ENCODE measurements at places on chromosomes 2 and 18.

DNA sequence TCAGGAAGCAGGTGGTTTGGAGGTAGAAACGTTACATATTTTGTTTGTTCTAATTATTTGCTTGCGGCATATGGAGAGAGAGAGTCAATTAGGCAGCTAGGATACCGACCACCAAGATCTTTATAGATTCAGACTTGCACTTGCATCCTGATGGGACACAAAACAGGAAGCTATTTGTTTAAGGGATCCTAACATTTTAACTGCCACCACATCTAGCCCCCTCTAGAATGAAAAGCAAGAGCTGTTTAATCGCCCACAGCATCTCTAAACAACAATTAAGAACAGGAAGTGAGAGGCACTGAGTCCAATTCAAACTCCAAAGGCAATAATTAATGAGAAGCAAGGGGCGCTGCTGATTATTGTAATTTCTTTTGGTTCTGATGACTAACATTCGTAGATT, 182.0 kb upstream of the LINC00305 start:
- DNase-seq = no peak

GRCh38 chr2:210172219-210172575, 988 bp upstream of the KANSL1L start:
- DNase-seq = no peak

- DNase-seq = no peak
Observed at GRCh38 chr2:186503827-186504606, 18.0 kb downstream of the ZC3H15 start.

DNA sequence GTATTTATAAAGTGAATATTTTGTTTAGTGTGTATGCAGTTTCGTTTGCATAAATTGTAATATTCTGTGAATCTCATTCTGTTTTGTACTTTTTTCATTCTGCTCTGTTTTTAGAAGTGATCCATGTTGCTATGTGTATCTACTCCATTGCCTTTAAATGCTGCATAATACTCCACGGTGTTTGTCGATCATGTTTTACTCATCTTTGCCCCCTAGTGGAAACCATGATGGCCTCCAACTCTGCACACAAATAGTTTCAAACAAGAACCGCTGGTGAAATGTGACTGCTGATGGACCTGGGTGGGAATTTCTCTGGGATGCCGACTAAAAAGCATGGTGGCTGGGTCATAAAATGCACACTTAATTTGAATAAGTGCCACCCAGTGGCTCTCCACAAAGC, 32.0 kb upstream of the SKOR2 start:
- no peak for DNase-seq

GRCh38 chr18:35155398-35156117, 85.3 kb upstream of the ZNF397 start:
- no peak for DNase-seq

DNA sequence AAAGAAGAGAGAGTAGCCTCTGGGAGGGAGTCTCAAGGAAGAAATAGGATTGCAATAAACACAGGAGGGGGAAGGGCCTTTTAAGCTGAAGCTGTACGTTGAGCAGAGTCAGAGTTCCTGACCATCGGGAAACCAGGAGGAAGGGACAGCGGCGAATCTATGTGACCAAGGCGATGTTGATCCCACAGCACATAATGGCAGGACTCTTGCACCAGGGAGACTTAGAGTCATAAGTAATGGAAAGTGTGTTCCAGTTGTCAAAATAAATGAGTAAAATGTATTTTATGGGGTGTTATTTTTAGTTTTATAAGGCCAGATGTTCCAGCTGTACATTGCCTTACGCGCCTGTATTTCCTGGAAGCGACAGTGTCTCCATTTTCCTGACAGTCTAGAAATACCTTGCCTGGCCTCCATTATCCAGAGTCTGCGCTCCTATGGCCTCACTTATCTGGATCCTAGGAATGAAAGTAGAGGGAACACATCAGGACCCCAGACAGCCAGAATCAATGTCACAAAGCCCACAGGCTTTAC, 152.8 kb upstream of the COPS8 start:
- DNase-seq = no peak

- no peak for DNase-seq
Observed at GRCh38 chr2:239523147-239523953, 122.5 kb upstream of the HDAC4 start.

DNA sequence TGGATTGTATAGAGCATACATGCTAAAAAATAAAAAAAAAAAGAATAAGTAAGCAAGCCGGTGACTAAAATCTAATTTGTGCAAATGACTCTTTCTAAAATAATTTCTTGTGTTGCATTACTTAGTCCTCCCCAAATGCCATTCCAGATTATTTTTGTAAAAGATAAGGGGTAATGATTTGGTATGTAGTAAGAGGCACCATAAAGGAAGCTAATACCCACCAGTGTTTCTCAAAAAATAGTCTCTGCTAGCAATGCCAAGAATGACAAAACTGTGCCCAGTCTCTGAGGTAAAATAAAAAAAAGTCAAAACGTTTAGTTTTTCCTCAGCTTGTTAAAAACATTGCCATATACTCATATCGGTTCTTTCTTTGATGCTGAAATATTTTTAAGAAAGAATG, 2.7 kb downstream of the METTL5 start:
- DNase-seq = no peak

- DNase-seq = no peak
Observed at GRCh38 chr18:24052053-24052452, 37.5 kb downstream of the TTC39C start.

GRCh38 chr2:20541651-20542050, 94.8 kb downstream of the RHOB start:
- no peak for DNase-seq

DNA sequence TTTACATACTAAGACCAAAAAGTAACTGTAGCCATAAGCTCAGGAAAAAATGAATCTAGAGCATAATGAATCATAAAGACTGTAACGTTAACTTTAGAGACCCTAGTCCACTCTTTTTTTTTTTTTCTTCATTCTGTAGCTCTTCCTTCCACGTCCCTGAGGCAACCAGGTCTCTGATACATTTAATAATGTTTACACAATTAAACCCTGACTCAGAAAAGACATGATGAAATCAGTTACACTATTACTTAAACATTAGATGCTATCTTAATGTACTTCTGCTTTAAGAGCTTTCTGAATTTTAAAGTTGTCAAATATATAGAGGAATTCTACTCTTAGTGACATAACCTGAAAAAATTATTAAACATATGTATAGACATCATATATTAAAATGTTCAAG, 1121.5 kb upstream of the DDX18 start:
- DNase-seq = no peak

DNA sequence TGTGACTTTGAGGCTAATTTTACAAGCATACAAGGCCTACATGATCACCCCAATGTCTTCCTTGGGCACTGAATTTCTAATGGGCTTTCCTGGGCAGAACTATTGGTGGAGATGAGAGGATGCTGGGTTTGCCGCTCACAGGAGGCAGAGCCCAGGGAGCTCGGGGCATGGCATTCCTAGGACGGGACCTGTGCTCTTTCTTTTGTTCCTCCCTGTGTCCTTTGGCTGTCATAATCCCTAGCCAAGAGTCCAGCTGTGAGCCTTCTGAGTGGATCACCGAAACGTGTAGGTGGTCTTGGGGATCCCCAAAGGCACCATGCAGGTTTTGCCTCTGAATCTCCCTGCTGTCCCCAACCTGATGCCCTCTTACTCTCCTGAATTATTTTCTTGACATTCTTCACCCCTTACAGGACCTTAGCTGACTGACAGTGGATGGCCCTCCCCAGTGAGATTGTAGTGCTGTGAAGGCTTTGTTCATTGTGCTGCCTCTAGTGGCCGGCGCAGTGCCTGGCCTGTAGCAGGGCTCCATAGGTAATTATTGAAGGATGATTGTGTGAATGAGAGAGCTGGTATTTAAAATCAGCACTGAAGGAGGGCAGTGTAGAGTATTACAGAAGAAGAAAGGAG, 221.9 kb downstream of the ZNF407 start:
- no peak for DNase-seq

DNA sequence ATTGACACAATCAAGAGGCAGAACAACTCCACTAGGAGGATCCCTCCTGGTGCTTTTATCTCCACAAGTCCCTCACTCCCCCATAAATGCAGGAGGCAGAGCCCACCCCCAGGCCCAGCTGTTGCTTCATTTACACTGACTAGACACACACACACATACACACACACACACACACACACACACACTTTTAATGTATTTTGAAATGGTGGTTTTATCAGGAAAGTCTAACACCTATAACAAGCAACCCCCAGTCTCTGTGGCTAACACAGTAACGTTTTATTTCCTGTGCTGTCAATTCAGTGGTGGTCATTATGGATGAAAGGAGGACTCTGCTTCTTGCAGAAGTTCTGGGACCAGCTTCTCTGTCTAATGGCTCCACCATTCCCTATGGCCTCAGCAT, 125.4 kb upstream of the FOSL2 start:
- no peak for DNase-seq

DNA sequence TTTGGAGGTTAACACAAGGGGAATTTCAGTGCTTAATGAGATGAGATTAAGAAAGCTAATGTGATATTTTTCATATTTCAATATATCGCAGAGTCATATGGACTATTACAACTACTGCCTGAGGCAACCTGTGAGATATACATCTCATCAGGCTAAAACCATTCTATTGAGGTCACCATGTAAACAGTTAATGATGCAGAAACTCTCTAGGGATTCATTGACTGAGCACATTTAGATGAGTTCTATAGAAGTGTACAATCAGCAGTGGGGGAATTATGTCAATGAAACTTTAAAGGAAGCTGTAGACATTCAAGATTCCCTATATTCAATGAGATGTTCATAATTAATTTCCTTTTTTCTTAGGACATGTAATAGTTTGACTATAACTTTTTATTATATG, 687.4 kb upstream of the SYT4 start:
- no peak for DNase-seq

DNA sequence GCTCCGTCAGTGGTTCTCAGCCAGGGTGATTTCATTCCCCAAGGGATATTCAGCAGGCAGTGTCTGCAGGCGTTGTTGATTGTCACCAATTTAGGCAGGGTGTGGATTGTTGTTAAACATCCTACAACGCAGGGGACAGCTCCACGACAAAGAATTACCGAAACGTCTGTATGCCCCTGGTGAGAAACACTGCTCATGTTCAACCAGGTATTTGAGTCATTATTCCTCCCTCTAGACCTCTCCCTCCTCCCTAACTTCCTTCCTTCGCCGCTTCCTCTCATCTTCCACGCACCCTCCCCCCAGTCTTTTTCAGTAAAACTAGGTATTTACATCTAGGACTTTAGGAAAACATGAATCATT, 50.8 kb downstream of the NCK2 start:
- peak; percentile 55 for DNase-seq

GRCh38 chr2:196160101-196160500, 11.3 kb downstream of the STK17B start:
- no peak for DNase-seq

DNA sequence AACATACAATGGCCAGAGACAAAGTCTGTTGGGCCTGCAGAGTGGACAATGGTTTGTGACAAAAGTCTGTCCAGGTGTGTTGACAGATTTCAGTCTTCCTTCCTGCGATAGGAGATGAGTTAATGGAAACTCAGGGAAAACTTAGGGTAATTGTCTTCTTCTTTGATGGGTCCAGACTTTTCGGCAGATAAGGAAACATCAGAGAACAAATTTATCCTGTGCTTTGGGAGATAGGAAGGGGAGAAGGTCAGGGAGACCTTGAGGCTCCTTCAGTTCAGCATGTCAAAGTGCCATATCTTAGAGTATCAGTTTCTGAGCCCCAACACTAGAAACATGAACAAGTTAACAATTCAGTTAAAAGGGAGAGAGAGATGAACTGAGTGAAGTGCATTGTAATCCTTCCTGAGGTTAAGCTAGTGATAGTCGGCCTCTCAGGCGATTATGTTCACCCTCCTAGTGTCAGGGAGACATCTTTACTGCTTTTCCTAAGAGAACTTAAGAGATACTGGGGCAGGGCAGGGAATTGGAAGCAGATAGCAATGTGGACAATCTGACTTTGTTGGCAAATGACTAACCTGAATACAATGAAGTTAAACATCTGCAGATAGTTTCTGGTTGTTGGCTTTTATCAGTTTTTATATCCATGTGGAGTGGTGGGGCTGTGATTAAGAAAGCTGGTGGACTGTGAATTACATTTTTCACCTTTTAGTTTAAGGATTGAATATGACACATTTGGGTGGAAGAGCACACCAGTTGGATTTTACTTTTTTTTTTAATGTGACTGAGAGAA, 248.8 kb upstream of the FN1 start:
- DNase-seq = no peak

DNA sequence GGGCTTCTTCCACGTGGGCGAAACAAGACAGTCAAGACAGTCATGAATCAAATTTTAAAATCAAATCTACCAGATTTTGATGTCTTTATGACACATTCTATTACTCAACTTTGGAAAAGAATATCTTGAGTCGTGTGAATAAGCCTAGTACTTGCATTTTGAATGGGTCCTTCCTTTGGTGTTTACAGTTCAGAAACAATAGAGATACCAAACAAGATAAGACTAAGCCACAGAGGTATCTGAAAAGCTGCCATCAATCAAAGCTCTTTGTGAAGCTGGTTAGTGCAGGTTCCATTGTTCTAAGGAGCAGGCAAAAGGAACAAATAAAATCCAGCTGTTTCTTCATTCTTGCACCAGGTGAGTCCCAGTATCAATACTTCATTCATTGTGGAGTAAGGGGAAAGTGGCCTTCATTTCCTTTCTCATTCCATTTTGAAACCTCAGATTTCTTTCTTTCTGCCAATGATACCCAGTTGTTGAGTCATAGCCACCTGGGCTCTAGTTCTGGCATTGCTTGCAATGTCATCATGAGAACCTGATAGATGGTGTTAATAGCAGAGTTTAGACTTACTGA, 151.7 kb upstream of the L3MBTL4 start:
- no peak for DNase-seq

- no peak for DNase-seq
Observed at GRCh38 chr2:794554-795241, 117.5 kb upstream of the TMEM18 start.

DNA sequence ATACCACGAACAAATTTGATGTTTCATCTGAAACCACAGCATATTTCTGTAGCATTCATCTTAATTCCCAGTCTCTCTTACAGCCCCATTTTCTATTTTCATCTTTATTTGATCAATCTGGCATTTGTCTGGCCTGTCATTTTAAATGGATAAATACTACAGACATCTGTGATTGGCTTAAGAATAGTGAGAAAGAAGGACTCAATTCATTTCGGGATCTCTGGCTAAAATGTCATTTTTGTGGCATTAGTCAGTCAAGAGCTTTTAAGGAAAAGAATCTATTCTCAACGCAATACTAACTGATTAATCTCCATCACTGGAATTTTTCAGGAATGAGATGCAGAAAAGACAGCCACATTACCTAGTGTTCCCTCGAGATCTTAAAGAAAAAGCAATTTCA, 585.9 kb downstream of the IRS1 start:
- DNase-seq = no peak

- no peak for DNase-seq
Observed at GRCh38 chr18:68147728-68148127, 567.2 kb downstream of the TMX3 start.

GRCh38 chr2:129334696-129335410, 644.6 kb upstream of the RAB6C start:
- no peak for DNase-seq

DNA sequence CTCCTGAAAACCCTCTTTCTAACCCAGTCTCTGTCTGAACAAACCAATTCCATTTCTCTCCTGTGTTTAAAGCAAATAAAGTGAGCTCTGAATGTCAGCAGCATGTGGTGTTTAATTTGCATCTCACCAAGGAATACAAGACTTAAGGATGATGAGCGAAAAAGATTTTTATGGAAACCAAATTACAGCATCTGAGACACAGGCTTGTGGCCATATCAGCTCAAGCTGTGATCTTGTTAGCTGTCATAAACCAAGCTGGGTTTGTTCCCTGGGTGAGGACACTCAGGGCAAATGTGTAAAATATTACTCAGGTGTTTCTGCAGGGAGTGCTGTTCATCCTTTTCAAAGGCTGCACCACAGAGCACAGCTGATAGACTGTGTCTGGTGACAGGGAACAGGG, 129.3 kb upstream of the REV1 start:
- DNase-seq = no peak
